ENCODE measurements at places on chromosomes 4 and X. TPM values are rescaled to one million over a fixed set of nuclear protein-coding genes. Genes with fewer than 3 reads are reported as not detected.

GRCh38 chr4:86919561-86920223 lies 15.1 kb upstream of the AFF1 start:
- no peak for ATAC-seq

GRCh38 chrX:132086672-132087071 lies 41.1 kb downstream of the FRMD7 start:
- ATAC-seq: no peak

Gene WNK3
- total RNA-seq: 23.2 TPM

Gene ADRA2C
- 3.1 TPM for total RNA-seq

Gene FABP2
- total RNA-seq: 0.21 TPM
